ENCODE measurements at places on chromosomes 11 and 22.

DNA sequence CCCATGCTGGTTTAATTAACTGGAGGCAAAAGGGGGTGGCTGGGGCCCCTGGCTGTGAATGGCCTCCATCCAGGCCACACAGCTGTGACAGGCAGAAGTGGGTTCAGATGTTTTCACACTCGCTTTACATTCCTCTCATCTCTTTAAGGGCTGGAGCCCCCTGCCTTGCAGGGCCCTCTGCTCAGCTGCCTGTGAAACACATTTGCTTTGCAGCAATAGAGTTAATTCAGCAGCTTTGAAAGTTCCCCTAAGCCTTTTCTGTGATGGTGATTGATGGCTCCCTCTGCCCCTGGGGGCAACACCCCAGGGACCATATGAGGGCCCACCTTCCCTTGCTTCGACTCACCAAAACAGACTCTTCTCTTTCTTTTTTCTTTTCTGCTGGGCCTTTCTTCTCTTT is 139.3 kb downstream of the FEZ1 start:
- no peak for DNase-seq

- no peak for DNase-seq
Measured at GRCh38 chr11:18715476-18715875, 10.5 kb downstream of the IGSF22 start.

GRCh38 chr11:2767071-2767470 is 67.3 kb upstream of the KCNQ1OT1 start:
- no peak for DNase-seq

DNA sequence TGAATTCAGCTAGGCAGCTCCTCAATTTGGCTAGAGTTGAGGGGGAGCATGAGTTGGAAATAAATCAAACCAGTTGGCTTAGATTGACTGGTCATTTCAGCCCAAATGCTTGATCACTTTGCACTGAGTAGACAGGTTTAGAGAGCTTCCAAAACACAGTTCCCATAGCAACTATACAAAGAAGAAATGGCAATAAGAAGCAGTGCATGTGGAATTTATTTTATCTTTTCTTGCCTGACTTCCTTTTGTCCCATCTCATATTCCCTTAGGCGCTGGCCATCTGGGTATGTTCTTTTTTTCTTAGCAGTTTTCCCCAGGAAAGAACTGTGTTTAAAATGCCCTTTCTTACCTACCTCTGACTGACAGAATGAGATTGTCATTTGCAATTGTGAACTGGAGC is 38.7 kb upstream of the C11orf87 start:
- no peak for DNase-seq

DNA sequence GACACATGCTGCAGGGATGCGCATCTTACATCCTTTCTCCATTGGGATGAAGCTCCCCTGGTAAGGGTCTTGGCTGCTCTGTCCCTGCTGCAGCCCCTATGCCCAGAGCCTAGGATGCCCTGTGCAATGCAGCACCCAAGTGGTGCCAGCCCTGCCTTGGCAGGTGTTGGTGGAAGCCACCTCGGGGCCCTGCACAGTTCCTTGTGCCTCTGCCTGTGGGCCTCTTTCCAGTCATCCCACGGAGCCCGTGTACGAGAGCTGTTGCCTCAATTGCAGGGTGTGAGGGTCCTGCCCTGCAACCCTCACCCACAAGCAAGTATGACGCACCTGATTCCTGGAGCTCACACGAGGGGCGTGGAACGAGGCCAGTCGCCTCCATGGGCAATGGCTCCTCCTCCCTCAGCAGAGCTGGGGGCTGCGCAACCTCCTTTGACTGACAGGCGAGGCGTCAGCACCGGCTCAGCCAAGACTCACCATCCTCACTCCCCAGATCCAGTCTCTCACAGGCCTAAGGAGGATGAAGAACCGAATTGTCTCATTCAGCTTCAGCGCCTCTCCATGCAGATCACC is 719.6 kb downstream of the BRD1 start:
- no peak for DNase-seq

DNA sequence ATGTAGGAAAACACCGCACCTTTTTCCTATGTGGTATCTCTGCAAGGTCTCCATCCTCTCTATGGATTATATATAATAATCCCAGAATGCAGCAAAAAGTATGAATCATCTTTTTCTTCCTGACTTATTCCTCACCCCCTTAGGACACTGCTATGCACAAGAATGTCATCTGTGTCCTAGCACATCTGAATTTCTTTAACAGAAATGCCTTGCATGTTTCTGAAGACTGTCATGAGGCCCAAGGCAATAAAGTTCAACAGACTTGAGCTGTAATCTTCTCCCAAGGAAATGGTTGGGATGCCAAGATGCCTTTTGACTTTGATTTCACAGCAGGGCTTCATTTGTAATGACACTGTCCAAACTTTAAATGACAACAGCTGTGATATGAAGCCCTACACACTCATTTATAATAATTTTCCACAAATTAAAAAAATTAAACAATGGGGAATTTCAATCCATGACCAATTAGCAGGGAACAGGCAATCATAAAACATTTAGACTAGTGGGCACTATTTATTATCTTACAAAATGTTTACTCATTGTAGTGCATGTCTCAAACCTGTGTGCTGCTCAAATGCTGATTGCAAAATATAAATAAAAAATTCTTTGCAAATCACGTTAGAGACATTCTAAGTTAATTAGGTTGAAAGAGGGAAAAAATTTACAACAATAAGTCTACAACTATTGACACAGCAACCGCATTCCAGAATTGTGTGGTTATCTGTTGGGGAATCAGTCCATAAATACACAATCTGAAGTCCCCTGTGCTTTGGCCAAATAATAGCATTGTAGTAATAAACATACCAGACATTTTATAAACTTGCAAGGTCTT is 242.3 kb downstream of the SWAP70 start:
- DNase-seq, result peak; percentile 96

GRCh38 chr22:25966448-25966913 is 202.8 kb upstream of the SEZ6L start:
- DNase-seq, result no peak

- no peak for DNase-seq
Measured at GRCh38 chr11:11520231-11521015, 101.4 kb downstream of the GALNT18 start.

GRCh38 chr11:115366826-115367225 is 137.4 kb downstream of the CADM1 start:
- DNase-seq, result no peak

DNA sequence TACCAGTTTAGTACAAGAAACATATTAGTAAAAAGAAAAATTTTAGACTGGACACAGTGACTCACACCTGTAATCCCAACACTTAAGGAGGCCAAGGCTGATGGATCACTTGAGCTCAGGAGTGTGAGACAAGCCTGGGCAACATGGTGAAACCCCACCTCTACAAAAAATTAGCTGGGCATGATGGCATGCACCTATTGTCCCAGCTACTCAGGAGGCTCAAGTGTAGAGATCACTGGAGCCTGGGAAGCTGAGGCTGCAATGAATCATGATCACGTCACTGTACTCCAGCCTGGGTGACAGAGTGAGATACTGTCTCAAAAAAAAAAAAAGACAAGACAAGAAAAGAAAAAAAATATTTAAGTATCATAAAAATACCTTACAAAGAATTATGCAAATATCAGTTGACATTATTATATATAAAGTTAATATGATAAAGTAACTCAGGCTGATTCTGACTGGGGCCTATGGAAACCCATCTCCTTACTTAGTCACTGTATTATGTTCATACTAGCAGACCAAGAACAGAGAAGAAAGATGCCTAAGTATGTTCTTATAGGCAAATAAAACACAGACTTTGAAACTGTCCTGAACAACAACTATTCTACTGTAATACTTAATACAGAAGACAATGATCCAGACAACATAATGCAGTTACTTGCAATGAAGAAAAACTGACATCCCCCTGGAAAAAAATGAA is 27.3 kb downstream of the FAM168A start:
- DNase-seq, result no peak

GRCh38 chr11:83836883-83837654 is 550.9 kb upstream of the CCDC90B start:
- no peak for DNase-seq

DNA sequence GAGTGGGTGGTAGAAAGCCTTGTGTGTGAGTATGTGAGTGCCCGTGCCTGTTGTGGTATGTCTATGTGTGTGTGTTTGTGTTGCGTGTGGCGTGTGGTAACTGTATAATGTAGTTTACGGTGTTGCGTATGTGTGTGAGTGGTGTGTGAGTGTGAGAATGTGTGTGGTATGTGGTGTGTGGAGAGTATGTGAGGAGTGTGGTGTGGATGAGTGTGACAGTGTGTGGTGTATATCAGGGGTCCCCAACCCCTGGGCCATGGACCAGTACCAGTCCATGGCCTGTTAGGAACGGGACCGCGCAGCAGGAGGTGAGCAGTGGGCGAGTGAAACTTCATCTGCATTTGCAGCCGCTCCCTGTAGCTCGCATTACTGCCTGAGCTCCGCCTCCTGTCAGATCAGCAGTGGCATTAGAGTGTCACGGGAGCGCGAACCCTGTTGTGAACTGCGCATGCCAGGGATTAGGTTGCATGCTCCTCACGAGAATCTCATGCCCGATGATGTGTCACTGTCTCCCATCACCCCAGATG is 5.7 kb downstream of the UPK3A start:
- peak; percentile 58 for DNase-seq

- no peak for DNase-seq
Measured at GRCh38 chr11:123738374-123738773, 3.1 kb downstream of the ZNF202 start.

GRCh38 chr22:22745225-22746060 is 101.0 kb downstream of the GGTLC2 start:
- DNase-seq, result no peak

DNA sequence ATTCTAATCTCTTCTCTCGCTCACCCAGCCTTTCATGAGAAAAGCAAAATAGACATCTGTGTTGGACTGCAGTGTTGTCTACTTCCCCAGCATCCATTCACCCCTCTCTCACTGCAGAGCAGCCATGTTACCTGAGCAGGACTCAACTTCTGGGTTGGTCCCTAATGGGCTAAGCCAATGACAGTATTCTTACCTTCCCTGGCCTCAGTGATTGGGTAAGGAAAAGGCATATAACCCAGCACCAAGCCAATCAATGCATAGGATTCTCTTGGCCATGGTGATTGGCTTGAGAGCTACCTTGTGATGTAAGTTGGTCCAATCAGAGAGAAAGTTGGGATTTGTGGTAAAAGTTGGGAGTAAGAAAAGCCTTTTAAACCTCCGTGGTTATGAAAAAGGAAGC is 99.8 kb upstream of the NECTIN1 start:
- DNase-seq, result no peak

DNA sequence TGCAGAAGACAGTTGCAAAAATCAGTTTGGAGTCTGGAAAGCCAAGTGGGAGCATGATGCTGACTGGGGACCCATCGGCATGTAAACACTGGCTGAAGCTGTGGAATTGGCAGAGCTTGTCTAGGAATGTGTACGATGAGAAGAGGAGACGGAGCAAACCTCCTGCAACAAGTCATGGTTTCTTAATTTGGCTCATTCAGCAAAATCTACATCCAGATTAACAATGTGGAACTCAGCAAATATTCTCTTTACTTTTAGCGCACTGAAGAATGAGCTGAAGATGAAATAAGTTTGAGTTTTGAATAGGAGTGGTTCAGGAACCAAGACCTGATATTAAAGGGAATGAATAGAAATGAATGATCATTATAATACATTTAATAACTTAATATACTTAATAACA is 26.6 kb downstream of the RASSF10 start:
- DNase-seq, result no peak

GRCh38 chr22:38284042-38284402 is 11.2 kb upstream of the TMEM184B start:
- DNase-seq, result peak; percentile 58

DNA sequence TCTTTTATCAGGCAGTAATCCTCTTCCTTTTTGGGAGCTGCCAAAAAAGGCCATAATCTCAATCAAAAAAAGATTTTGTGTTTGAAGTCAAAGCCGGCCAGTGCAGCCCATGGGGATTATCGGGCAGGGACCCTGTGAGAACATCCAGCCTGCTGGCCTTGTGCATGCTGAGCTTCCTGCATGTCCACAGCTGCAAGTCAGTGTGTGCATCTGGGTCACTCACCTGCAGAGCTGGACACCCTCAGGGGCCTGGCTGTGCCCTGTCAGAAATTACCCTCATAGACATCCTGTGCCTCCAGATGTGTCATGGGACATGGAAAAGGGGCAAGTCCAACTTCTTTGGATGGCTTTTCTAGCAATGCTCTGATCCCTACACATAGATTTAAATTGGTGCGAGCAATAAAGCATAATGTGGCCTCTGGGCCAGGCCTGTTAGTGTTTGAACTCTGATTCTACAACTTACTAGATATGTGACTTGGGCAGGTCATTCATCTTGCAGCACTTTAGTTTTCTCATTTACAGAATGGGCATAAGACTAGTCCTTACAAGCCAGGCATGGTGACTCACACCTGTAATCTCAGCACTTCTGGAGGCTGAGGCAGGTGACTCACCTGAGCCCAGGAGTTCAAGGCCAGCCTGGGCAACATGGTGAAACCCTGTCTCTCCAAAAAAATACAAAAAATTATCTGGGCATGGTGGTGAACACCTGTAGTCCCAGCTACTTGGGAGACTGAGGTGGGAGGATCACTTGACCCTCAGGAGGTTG is 81.6 kb upstream of the LARGE1 start:
- no peak for DNase-seq

DNA sequence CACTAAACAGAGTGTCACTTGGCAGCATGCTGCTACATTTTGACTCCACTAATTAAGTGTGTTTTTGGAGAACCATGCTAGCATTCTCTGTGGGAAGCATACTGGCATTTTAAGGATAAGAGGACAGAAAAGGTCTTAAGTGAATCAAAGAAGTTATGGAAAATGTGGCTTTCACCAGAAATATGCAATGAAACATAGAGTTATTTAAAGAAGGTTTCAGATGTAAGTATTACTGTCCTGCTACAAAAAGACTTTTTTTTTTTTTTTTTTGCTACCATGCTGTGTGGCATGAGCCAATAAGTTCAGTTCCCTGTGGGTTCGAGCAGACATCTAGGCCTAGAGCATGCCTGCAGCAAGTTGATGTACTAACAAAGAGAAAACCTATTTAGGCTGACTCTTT is 187.6 kb downstream of the MSANTD4 start:
- DNase-seq, result no peak

- no peak for DNase-seq
Measured at GRCh38 chr11:924406-925157, 1.1 kb upstream of the AP2A2 start.

- DNase-seq, result no peak
Measured at GRCh38 chr11:133832991-133833897, 12.1 kb downstream of the SPATA19 start.

- DNase-seq, result no peak
Measured at GRCh38 chr22:25362215-25362882, 142.9 kb downstream of the CRYBB2 start.

DNA sequence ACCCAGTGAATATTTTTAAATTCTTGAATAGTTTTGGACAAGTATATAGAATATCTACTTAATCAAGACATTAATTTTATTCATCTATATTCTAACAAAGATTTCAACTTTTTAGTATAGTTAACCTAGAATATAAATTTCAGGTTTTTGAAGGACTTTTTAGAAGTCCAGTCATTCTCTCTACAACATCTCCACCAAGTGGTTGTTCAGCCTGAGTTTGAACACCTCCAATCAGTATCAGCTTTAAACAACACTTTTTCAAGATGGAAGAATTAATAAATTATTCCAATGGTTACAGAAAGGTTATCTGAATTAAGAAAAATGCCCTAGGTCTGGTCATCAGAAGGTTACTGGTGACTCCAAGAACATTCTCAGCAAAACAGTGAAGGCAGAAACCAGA is 31.8 kb downstream of the EIF3M start:
- no peak for DNase-seq
